Ovary (tissue), 10 donors: ENCODE measurements at places on chromosomes 4 and X. TPM values are rescaled to one million over a fixed set of nuclear protein-coding genes. Genes with fewer than 3 reads are reported as not detected.

Gene NEXMIF
- 0.13 TPM for polyA plus RNA-seq

Gene NXF2B
- not detected for polyA plus RNA-seq

Gene MBTPS2
- 8.3 TPM for polyA plus RNA-seq

Gene RTL9
- 5.9 TPM for polyA plus RNA-seq

Gene SUPT20HL1
- 0.12 TPM for polyA plus RNA-seq

Gene MAGEC2
- not detected for polyA plus RNA-seq

Gene HPGDS
- polyA plus RNA-seq: 0.70 TPM

Gene SFRP2
- polyA plus RNA-seq: 0.63 TPM

Gene VCX3A
- 0.10 TPM for polyA plus RNA-seq

Gene SLC25A53
- polyA plus RNA-seq: 8.4 TPM

Gene CASP3
- 13.6 TPM for polyA plus RNA-seq

Gene ZCCHC18
- 4.1 TPM for polyA plus RNA-seq

Gene CHM
- 9.5 TPM for polyA plus RNA-seq

Gene PNCK
- polyA plus RNA-seq: 1.1 TPM

Gene TKTL1
- polyA plus RNA-seq: 0.91 TPM

GRCh38 chr4:86741846-86742245 is 107.3 kb downstream of the SLC10A6 start:
- DNase-seq: no peak

DNA sequence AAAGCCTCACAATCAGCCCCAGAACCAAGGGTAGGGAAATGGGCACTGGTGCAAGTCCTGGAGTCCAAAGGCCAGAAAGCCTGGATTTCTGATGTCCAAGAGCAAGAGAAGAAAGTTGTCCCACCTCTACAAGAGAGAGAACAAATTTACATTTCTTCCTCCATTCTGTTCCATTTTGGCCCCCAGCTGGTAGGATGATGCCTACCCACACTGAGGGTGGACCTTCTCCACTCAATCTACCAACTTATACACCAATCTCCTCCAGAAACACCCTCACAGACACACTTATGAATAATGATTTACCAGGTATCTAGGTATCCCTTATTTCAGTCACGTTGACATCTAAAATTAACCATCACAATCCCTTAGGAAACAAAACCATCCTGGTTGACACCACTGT is 367.8 kb upstream of the GRIA3 start:
- no peak for DNase-seq

- DNase-seq: no peak
These were observed 29.0 kb upstream of the INPP4B start for GRCh38 chr4:142875117-142875516.

- peak; percentile 81 for DNase-seq
These were observed 35.4 kb upstream of the SPON2 start for GRCh38 chr4:1207603-1208265.

DNA sequence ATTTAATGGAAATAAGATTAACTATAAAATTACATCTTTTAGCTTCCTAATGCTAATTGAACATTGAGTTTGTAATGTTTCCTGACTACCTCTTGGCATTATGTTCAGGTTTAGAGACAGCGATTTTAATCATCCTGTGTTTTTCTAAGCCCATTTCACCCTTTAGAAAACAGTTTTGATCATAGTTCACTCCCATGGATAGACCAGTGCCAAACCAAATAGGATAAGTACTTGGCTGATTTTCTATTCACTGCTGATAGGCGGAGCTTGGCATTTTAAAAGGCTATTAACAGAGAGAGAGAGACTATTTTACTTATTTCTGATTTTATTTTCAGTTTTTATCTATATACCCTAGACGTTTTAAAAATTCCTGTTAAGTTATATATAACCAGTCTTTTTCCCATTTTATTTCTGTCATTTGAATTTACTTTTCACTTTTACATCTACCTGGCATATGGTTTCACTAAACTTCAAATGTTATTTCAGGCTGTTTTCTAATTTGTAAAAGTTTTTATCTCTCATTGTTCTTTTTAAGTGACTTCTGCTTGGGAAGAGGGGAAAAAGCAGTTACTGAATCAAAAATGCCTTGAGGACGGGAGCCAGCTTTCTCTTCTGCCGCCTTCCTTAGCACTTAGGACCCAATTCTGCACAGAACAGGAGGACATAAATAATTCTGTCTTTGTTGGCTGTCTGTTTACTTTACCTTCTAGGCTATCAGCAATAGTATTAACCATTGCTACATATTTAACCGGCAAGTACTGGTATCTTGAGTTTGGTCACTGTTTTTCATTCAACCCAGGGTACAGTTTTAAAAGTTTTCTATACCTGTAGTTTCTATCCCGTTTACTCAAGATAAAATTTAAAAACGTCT is 46.4 kb downstream of the SGMS2 start:
- DNase-seq: no peak

DNA sequence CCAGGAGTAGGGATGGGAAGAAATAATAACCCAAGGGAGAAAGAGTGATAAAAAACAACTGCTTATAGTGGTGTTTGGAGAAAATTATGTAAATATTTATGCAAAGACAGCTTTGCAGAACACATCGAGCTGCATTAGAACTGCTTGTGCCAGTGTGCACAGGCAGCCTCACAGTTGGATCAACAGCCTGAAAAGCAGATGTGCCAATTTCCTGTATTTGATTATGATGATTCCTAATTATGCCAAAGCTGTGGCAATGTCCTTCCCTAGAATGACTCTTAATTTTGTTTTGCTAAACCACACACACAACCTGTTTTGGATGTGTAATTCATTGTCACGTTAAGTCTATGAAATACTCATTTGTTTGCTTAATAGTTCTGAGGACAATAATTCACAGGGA is 30.6 kb upstream of the ANTXR2 start:
- DNase-seq: no peak

DNA sequence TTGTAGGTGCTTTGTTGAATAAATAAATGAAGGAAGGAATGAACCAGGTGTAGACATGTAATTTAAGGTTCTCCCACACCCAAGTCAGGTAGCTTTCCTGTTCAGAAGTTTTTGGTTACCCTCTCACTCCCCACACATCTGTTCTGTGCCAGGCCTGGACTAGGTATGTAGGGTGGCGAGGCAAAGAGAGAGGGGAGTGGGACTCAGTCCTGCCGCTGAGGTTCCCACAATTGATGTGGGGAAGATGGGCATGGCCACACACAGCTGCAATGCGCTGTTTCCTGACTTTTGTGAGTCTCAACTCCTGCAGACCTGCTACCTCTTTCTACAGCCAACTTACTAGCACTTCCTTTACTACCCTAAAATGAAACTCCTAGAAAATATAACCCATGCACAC is 88.9 kb downstream of the RTL5 start:
- no peak for DNase-seq

- no peak for DNase-seq
These were observed 10.1 kb upstream of the FGFR3 start for GRCh38 chr4:1783015-1783414.

GRCh38 chr4:71814433-71814832 is 30.6 kb upstream of the GC start:
- DNase-seq: no peak

GRCh38 chr4:84606645-84607044 is 23.7 kb downstream of the CDS1 start:
- DNase-seq: no peak

DNA sequence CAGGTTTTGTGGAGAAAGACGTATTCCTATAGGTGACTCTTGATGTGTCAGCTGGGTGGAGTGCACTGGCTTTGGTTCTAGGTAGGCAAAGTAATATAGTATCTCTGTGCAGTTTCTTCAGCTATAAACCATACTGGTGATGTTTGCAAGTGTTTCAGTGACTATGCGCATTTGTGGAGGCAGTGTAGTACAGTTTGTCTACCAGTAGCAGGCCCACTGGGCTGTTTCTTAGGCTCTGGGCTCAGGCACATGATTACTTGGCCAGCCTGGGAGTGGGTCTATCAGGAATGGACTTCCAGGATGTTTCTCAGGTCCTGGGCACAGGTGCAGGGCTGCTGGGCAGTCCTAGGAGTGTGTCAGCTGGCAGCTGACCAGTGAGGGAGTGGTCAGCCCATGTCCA is 51.9 kb upstream of the INTU start:
- DNase-seq: no peak

DNA sequence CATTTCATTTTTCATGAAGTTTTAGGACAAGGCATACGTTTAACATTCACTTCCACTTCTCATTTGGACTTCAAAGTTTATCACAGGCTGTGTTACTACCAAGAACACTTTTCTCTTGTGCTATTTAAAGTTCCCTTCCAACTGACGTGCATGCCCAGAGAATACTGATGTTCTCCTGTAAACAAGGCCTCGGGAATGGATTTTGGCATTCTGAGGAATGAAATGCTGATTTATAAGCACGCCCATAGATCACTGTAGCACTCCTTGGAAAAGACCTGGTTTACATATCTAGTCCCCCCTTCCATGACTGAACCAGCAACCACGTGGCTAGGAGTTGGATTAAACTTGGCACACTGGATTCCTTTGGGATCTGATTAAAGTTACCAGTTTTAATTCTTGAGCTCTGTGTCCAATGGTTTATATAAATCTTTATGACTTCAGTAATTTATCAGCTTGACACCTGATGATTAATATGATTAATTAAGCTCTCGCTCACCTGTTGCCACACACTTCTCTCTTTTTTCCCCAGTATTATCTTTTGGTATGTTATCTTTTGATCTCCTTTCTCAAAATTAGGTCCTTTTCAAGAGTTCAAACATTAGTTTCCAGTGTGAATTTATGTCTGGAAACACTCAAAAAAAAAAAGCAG is 122.4 kb upstream of the HAND2 start:
- DNase-seq: no peak

DNA sequence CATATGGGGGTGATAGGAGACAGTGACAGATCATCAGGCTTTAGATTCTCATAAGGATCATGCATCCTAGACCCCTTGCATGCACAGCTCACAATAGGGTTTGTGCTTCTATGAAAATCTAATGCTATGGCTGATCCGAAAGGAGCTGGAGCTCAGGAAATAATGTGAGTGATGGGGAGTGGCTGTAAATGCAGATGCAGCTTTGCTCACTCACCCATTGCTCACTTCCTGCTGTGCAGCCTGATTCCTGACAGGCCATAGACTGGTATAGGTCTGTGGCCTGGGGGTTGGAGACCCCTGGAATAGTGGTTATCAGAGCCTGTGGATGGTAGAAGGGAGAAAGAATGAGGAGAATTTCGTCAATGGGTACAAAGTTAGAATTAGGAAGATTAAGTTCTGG is 2751.1 kb downstream of the ARAP2 start:
- DNase-seq: no peak

DNA sequence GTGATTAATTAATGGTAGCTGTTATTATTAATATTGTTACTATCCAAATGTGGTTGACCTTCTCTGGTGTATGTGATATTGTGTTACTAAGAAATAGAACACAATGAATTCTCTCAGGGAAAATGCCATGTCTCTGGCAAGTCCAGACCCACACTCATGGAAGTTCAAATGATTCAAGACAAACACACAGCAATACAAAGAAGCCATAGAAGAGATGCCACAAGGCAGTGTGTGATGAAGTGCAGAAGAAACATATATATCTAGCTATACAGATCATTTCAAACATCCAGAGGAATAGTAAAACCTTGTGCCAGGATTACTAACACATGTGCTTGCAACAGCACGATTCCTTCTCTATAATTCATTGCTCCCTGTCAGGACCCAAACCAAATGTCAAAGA is 93.1 kb upstream of the SOD3 start:
- no peak for DNase-seq

GRCh38 chrX:40573763-40574162 is 7.0 kb upstream of the ATP6AP2 start:
- no peak for DNase-seq

- no peak for DNase-seq
These were observed 12.1 kb downstream of the FGD1 start for GRCh38 chrX:54483946-54484345.

- DNase-seq: peak; percentile 86
These were observed 54.6 kb downstream of the RELL1 start for GRCh38 chr4:37631551-37631950.

- DNase-seq: no peak
These were observed 74.4 kb downstream of the OTC start for GRCh38 chrX:38426785-38427184.

DNA sequence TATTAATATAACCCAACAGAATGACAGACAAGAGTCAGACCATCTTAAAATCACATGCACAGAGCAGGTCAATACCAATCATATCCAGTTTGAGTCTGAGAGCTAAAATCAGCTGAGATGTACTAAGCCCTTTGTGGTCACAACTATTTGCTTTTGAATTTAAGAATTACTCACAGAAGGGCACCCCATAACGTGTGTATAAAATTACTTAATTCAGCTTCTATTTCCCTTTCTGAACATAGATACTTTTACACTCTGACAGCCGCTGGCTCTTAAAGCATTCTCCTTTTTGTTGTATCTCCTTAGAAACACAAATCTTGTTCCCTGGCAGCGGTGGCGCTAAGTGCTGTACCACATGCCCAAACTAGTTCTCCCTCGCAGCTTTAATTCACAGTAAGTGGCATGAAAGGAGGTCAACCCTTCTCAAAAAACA is 14.8 kb upstream of the PPARGC1A start:
- DNase-seq: no peak

DNA sequence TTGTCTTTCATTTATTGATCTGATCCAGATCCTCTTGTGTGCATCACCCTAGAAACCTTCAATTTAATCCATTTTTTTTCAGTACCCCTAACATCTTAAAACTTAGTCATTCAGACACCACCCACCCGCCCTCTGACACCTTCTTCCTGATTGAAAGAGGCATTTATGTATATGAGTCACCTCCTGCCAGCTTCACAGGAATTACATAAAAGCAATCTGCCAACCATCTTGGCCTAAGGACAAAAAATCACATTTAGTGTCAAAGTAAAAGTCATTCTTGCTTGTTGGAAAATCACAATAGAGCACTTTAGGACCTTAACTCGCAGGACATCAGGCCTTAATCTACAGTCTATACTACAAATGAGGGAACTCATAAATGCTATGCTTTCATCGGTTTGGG is 52.1 kb downstream of the NDST3 start:
- no peak for DNase-seq
